ENCODE measurements at places on chromosomes 7 and 10. TPM values are rescaled to one million over a fixed set of nuclear protein-coding genes. Genes with fewer than 3 reads are reported as not detected.

The ZNF425 gene
- total RNA-seq: 1.6 TPM

The VIPR2 gene
- not detected for total RNA-seq

The FOXP2 gene
- not detected for total RNA-seq

- peak; percentile 36 for DNase-seq
- no peaks in the 10 kb centered on the region for H3K36me3 ChIP-seq
- no peaks in the 10 kb centered on the region for H3K4me1 ChIP-seq
- H3K27ac ChIP-seq: no peak overlapping the region
- no peak overlapping the region for H3K4me3 ChIP-seq
Measured at GRCh38 chr10:69656742-69657269, 26.8 kb downstream of the FAM241B start.

The TMEM225B gene
- not detected for total RNA-seq

The GPR37 gene
- 10.5 TPM for total RNA-seq

DNA sequence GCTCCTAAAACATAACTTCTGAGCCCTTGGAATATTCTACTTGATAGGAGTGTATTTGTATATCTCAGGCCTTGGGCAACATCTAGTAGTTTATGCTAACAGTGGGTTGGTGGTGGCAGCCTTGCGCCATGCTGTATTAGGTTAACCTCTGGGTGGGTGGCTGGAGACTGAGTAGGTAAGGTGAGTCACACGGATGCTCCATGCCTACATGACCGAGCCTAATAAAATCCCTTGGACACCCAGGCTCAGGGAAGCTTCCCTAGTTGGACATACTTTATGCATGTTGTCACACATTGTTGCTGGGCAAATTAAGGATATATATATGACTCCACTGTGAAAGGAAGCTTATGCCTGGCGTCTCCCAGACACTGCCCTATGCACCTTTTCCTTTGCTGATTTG, 6.0 kb upstream of the DAGLB start:
- no peaks in the 10 kb centered on the region for H3K27me3 ChIP-seq
- H3K36me3 ChIP-seq: no peaks in the 10 kb centered on the region
- no peak overlapping the region for H3K4me3 ChIP-seq

The AKR1D1 gene
- not detected for total RNA-seq

DNA sequence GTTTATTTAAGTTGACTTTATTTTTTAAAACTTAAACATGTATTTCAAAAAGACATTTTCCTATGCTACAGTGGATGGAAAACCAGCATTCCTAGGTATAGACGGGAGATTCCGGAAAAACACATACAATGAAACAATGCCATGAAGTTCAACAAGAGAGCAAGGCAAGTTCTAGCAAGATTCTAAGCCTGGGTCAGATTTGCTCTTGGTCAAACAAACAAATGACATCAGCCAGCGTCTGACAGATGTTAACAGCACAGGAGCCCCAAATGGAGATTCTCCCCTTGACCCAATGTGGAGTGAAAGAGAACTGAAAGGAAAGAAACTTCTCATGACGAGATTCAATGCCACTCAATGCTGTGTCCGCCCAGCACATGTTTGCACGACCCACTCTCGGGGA, 149.9 kb downstream of the NEURL1 start:
- no peaks in the 10 kb centered on the region for H3K4me1 ChIP-seq
- no peak overlapping the region for H3K27ac ChIP-seq
- DNase-seq: no peak

GRCh38 chr10:90047243-90047729, 345.9 kb downstream of the KIF20B start:
- no peaks in the 10 kb centered on the region for H3K27me3 ChIP-seq
- H3K36me3 ChIP-seq: no peaks in the 10 kb centered on the region
- peak; percentile 77 for DNase-seq
- peaks cover 17% of the 10 kb centered on the region for H3K4me1 ChIP-seq

The PRRT4 gene
- 0.69 TPM for total RNA-seq

- H3K4me1 ChIP-seq: no peaks in the 10 kb centered on the region
- no peaks in the 10 kb centered on the region for H3K36me3 ChIP-seq
- no peak overlapping the region for H3K4me3 ChIP-seq
- no peak overlapping the region for H3K27ac ChIP-seq
Measured at GRCh38 chr7:92343714-92344113, 97.9 kb downstream of the ANKIB1 start.

DNA sequence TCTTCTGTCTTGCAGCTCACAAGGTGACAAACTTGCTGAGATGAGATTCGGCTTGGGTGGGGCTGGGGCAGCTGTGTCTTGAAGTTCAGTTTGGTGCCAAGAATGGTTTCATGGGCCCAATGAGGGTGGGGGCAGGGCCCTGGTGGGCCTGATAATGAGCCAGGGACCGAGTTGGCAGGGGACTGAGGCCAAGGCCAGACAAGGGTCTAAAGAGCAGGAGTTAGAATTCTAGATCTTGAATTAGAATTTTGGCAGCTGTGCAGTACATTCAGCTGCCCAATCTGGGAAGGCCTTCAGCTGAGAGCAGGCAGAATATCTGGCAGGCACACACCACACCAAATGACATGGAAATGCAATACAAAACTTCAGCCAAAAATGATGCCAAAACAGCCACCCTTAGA, 1.5 kb upstream of the JAZF1 start:
- no peak overlapping the region for H3K4me3 ChIP-seq
- H3K27ac ChIP-seq: no peak overlapping the region
- peaks cover 12% of the 10 kb centered on the region for H3K4me1 ChIP-seq
- no peaks in the 10 kb centered on the region for H3K36me3 ChIP-seq
- no peak for DNase-seq

The AOAH gene
- total RNA-seq: not detected

GRCh38 chr10:76962851-76963250, 674.8 kb downstream of the KCNMA1 start:
- 0 out of 2 replicates have a peak, but pooled peaks cover 7% of the 10 kb centered on the region for H3K36me3 ChIP-seq
- no peaks in the 10 kb centered on the region for H3K4me1 ChIP-seq
- no peak overlapping the region for H3K4me3 ChIP-seq
- DNase-seq: no peak
- H3K27ac ChIP-seq: no peak overlapping the region

The NEUROD6 gene
- not detected for total RNA-seq

GRCh38 chr10:43843321-43844101, 194.8 kb upstream of the ZNF32 start:
- H3K4me1 ChIP-seq: no peaks in the 10 kb centered on the region
- no peaks in the 10 kb centered on the region for H3K27me3 ChIP-seq
- H3K4me3 ChIP-seq: no peak overlapping the region
- no peaks in the 10 kb centered on the region for H3K36me3 ChIP-seq
- no peak for DNase-seq

The IFIT1 gene
- 14.1 TPM for total RNA-seq

The FKBP9 gene
- 62.3 TPM for total RNA-seq

- no peaks in the 10 kb centered on the region for H3K36me3 ChIP-seq
- H3K27ac ChIP-seq: no peak overlapping the region
- H3K4me3 ChIP-seq: no peak overlapping the region
- no peak for DNase-seq
Measured at GRCh38 chr7:72042855-72043254, 369.3 kb downstream of the CALN1 start.

DNA sequence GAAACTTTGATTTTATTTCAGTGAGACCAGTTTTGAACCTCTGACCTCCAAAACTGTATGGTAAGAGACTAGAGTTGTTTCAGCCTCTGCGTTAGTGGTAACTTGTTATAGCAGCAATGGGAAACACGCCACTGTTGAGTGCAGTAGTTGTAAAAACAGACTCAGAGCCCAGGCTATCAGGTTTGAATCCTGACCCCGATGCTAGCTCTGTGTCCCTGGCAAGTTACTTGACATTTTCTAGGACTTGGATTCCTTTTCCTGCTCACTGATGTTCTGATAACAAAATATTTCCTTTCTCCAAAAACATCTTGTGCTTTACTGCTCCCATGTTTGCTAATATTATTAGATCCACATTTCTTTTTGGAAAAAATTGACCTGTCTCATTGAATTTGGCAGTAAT, 131.0 kb downstream of the PLXDC2 start:
- no peaks in the 10 kb centered on the region for H3K4me1 ChIP-seq
- no peak for DNase-seq
- H3K27ac ChIP-seq: no peak overlapping the region
- H3K36me3 ChIP-seq: no peaks in the 10 kb centered on the region
- peaks cover 4% of the 10 kb centered on the region for H3K27me3 ChIP-seq

The TNS3 gene
- total RNA-seq: 72.3 TPM

GRCh38 chr10:80068270-80068669, 10.2 kb upstream of the TMEM254 start:
- H3K27me3 ChIP-seq: no peaks in the 10 kb centered on the region
- no peak overlapping the region for H3K27ac ChIP-seq
- no peak for DNase-seq
- no peaks in the 10 kb centered on the region for H3K36me3 ChIP-seq
- peaks cover 6% of the 10 kb centered on the region for H3K4me1 ChIP-seq
- no peak overlapping the region for H3K4me3 ChIP-seq

DNA sequence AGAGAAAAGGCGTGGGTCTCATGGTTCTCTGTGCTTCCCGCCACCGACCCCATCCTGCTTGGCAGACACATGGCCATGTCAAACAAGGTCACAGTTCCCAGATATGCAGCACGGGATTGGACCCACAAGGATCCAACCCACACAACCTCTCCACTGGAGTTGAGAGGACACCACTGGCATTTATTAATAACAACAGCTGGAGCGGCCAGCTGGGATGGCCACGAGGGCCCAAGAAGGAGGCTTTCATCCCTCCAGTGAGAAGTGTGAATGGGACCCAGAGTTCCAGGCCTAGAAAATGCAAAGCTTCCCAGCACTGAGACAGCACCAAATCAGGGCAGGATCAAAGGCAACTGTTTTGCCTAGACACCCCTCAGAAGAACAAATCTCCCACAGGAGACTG, 31.5 kb downstream of the FGFR2 start:
- no peaks in the 10 kb centered on the region for H3K36me3 ChIP-seq
- H3K27me3 ChIP-seq: peaks cover 56% of the 10 kb centered on the region
- no peak overlapping the region for H3K27ac ChIP-seq
- no peak for DNase-seq
- no peaks in the 10 kb centered on the region for H3K4me1 ChIP-seq
- H3K4me3 ChIP-seq: no peak overlapping the region

The CELF2 gene
- not detected for total RNA-seq

DNA sequence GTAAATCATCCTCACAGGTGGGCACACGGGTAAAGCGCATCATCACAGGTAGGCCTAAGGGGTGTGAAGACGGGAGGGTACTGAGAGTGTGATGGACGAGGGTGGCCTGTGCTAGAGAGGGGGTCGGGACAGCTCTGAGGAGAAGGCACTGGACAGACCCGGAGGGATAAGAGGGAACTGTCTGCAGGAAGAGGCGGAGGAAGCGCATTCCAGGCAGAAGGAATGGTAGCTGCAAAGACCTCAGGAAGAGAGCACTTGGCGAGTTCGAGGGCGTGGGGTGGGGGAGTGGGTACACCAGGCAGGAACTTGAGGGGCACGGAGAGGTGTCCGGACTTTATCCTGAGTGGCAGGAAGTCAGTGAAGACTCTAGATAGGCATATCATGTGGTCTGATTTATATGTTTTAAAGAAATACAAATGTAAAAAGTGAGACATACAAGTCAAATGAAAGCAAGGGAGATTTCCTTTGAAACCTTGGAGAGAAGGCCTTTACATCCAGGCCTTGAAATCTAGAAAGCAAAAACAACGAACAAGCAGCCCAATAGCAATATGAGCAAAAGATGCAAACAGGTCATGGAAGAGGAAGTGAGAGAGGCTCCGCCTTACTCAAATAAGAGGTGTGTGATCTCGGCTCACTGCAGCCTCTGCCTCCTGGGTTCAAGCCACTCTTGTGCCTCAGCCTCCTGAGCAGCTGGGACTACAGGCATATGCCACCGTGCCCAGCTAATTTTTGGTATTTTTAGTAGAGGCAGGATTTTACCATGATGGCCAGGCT, 3.6 kb downstream of the LHPP start:
- H3K27ac ChIP-seq: no peak overlapping the region
- no peak for DNase-seq
- H3K4me1 ChIP-seq: no peaks in the 10 kb centered on the region
- no peaks in the 10 kb centered on the region for H3K36me3 ChIP-seq
- no peaks in the 10 kb centered on the region for H3K27me3 ChIP-seq
- H3K4me3 ChIP-seq: no peak overlapping the region

GRCh38 chr7:5491251-5492019, 67.8 kb upstream of the TNRC18 start:
- DNase-seq: no peak
- H3K27me3 ChIP-seq: no peaks in the 10 kb centered on the region
- no peak overlapping the region for H3K4me3 ChIP-seq
- peaks cover 14% of the 10 kb centered on the region for H3K4me1 ChIP-seq
- H3K27ac ChIP-seq: no peak overlapping the region

GRCh38 chr10:68955355-68955831, 577 bp upstream of the DDX21 start:
- peak overlapping the region; percentile 77 for H3K4me3 ChIP-seq
- H3K36me3 ChIP-seq: peaks cover 24% of the 10 kb centered on the region
- peaks cover 9% of the 10 kb centered on the region for H3K4me1 ChIP-seq
- peak overlapping the region; percentile 75 for H3K27ac ChIP-seq
- no peaks in the 10 kb centered on the region for H3K27me3 ChIP-seq

DNA sequence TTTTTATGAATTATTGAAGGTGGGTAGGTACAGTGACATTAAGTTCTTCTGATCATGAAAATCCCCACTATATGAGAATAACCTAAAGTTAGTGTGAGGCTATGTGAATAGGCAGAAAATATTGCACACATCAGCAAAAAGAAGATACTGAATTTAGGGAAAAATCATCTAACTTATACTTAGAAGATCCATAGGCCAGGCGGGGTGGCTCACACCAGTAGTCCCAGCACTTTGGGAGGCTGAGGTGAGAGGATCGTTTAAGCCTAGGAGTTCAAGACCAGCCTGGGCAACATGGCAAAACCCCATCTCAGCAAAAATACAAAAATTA, 49.5 kb upstream of the ARHGAP12 start:
- no peak for DNase-seq
- H3K27me3 ChIP-seq: no peaks in the 10 kb centered on the region
- H3K4me3 ChIP-seq: no peak overlapping the region
- no peak overlapping the region for H3K27ac ChIP-seq
- no peaks in the 10 kb centered on the region for H3K36me3 ChIP-seq
- peaks cover 11% of the 10 kb centered on the region for H3K4me1 ChIP-seq

DNA sequence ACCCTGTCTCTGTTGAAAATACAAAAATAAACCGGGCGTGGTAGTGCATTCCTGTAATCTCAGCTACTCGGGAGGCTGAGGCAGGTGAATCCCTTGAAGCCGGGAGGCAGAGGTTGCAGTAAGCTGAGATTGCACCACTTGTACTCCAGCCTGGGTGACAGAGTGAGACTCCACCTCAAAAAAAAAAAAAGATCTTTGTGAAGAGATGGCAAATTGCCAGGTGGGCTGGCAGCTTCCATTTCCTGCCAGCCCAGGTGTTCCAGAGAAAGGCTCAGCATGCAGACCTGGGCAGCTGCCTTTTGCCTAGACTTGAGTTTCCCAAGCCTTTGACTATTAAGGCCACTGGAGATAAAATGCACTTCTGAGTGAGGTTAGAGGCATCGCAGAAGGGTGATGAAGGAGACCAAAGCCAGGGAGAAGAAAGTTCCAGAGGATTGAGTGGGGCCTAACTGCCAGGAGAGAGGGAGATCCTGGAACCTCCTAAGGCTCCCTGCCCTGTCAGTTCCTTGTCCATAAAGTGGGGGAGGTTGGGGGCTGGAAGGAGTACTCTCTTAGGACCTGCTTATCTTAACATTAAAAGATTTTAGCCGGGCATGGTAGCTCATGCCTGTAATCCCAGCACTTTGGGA, 10.0 kb upstream of the DDIT4 start:
- no peaks in the 10 kb centered on the region for H3K27me3 ChIP-seq
- H3K4me1 ChIP-seq: peaks cover 19% of the 10 kb centered on the region
- peak; percentile 73 for DNase-seq
- H3K4me3 ChIP-seq: no peak overlapping the region

- H3K4me1 ChIP-seq: no peaks in the 10 kb centered on the region
- H3K36me3 ChIP-seq: no peaks in the 10 kb centered on the region
- no peak overlapping the region for H3K27ac ChIP-seq
- no peaks in the 10 kb centered on the region for H3K27me3 ChIP-seq
- DNase-seq: no peak
Measured at GRCh38 chr7:16532272-16532671, 5.6 kb downstream of the LRRC72 start.

The DENND2A gene
- 8.9 TPM for total RNA-seq
